NCI-H187 treated with DMSO at 0.1 percent for 48 hours (cell line): ENCODE measurements at places on chromosomes 3 and 15.

DNA sequence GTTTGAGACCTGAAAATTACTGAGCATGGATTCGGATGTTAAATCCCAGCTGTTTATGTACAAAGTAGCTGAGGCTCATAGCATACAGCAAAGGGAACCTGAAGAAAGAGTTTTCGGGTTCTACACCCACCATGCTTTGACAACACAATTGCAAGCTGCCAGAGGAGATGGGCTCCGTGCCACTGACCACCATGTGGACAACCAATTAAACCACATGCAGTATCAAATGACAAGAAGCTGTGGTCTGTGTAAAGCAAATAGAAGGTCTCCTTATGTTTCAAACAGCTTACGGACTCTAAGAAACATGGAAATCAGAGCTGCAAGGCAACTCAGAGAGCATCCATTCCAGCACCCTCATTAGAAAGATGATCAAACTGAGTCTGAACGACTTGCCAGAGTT is 12.9 kb downstream of the GABRB3 start:
- no peak for DNase-seq

DNA sequence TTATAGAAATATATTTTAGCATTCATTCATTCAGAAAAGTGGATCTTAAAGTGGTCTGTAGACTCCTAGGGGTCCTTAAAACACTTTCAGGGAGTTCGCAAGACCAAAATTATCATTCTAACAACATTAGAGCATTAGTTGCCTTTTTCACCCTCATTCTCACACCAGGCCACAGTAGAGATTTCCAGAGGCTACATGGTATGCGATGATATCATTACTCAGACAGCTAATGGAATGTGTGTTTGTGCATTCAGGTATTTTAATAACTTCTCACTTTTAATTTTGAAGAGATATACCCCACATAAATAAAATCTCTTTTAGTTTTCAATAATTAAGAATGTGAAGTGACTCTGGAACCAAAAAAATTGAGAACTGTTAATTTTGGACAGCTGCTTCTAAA is 206.9 kb downstream of the NSUN3 start:
- DNase-seq: no peak

GRCh38 chr3:41684797-41685735 is 276.8 kb downstream of the ULK4 start:
- DNase-seq: no peak

DNA sequence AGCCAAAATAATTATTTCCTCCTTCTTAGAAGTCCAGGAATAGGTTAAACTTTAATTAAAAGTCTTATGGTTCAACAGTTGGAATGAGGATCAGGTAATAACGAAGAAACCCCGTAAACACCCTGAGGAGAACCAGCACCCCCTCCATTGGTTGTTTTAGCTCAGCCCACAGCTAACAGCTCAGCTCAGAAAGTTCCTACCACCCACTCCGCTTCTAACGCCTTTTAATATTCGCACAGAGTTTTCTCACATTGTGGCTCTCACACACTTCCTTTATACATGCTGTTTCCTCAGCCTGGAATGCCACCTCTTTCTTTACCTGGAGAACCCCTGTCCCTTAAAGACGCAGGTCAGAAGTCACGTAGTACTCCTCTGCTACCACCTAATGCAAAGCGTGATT is 17.0 kb downstream of the CX3CR1 start:
- DNase-seq: no peak

DNA sequence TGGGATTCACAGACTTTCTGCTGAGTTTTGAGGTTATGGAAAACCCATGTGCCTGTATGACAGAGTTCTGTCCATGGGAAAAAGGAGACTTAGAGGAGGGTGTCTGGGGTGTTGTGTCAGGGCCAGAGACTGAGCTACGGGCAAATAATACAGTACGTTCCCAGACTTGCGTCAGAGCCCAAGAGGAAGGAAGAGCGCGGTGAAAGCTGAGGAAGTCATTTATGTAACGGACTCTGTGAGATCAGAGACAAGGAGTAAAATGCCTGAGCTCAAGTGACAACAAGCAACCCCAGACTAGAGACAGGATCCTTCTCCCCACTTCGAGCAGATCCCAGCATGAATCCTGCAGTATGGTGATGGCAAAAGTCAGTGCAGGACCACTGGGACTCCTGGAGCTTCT is 368.6 kb upstream of the MCTP2 start:
- DNase-seq: no peak

DNA sequence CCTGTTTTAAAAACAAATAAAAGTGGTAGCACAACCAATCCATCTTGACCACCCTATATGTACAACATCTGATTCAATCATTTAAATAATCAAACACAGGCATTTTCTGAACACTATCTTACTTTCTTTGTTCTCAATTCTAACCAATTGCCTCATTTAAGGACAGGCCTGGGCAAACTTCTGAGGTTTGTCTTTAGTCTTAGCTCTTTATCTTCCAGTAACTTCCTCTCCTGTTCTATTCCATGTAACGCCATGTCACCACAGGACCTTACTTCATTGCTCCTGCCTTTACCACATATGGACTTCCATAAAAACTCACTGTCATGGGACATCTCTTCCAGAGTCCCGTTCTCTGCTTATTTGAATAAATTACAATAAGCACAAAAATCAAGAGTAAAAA is 14.9 kb downstream of the HDGFL3 start:
- DNase-seq: no peak

DNA sequence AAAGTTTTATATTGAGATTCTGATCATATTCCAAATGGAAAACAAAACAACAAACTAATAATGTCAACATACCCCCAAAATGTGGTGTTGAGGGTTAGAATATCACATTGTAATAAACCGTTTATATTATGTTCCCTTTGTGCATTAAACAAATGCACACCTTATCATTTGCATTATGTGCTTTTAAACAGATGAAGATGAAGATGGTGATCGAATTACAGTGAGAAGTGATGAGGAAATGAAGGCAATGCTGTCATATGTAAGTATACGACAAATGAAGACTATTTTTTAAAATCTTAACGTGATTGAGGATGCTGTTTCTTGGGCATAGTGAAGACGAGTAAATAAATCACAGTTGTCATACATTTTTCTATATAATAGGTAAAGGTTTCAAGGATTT is 20.6 kb downstream of the MAP2K5 start:
- no peak for DNase-seq

GRCh38 chr3:150275941-150276340 is 132.2 kb upstream of the TSC22D2 start:
- no peak for DNase-seq

DNA sequence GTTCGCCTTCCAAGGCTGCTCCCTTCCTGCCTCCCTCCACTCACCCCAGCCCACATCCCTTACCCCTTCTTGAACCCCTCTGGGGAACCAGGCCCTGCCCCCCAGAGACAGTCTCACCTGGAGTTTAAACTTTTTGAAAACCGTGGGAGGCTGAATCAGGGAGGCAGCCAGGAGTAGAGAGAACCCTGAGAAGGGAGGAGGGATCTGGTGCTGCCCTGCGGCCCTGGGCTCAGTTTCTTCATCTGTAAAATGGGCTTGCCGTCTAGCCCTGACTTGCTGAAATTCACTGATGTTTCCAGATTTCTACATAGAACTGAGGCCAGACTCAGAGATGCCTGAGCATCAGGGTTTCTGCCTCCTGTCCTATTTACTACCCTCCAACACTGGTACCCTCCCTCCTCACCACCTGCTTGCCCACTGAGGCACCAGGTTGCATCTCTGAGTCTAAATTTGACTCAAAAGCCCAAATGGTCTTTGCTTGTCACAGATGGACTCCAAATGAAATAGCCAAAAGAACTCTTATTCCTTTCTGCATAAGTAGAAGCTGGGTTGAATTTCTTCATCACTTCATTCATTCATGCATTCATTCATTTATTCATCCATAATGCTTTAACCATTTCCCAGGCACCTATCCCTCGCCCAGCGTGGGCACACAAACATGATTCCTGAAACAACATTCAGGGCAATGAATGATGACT is 11.9 kb upstream of the STRA6 start:
- no peak for DNase-seq

- DNase-seq: no peak
Observed at GRCh38 chr15:45179221-45179985, 8.4 kb downstream of the SHF start.

DNA sequence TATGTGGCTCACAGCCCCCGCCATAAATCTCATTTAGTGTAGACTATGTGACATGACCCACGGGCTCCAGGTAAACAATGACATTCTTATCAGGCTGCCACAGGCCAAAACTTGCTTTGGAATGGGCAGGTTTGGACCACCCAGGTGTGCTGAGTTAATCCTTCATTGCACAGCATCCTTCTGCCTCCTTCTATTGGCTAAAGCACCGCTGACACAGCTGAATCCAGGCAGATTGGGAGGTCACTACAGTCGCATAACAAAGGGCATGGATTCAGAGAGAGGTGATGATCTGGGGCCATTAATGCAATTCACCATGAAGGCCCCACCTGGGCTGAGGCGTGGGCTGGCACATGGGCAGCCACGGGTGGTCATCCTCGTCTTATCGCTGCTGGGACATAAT is 47.8 kb upstream of the GALNT15 start:
- DNase-seq: no peak

GRCh38 chr15:69855258-69856000 is 242.3 kb downstream of the TLE3 start:
- DNase-seq: no peak

DNA sequence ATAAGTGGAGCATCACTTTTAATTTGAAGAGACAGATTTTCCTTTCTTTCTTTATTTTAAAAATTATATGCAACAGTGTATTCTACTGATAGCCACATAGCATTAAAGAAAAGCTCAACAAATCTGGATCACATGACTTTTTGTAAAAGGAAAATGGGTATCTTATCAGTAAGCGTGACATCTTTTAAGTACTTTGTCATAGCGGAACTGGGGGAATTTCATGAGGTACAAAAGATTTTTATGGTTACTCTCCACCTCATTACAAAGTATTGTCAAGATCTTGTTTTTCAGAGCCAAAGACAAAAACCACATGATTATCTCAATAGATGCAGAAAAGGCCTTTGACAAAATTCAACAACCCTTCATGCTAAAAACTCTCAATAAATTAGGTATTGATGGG is 219.6 kb upstream of the ZPLD1 start:
- DNase-seq: no peak

DNA sequence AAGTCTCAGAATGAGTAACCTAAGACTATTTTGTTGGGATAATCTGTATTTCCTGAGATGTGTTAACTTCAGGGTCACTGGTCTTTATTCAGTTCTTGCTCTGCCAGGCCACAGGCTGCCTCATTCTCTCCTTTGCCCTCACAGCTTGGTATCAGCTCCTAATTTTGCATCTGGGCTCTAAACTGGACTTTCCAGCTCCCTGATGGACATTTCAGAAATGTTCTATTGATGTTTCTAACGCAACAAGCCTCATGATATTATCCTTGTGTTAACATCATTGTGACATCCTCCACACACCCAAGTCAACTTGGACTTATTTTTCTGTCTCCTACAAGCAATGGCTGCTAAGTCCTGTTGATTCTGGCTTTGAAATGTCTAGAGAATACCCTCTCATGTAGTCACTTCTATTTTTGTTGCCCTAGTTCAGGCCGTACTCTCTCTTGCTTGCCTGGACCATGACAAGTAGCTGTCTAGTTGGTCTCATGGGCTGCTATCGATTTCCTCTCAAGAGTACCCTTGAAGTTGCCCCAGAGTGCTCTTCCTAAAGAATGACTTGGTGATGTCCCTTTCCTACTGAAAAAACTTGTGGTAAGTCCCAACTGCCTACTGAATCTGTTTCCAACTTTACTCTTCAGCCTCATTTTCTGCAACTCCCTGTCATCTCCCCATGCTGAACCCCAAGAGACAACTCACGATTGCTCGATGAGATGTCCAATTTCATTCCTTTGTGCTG is 52.7 kb downstream of the CHST2 start:
- no peak for DNase-seq

DNA sequence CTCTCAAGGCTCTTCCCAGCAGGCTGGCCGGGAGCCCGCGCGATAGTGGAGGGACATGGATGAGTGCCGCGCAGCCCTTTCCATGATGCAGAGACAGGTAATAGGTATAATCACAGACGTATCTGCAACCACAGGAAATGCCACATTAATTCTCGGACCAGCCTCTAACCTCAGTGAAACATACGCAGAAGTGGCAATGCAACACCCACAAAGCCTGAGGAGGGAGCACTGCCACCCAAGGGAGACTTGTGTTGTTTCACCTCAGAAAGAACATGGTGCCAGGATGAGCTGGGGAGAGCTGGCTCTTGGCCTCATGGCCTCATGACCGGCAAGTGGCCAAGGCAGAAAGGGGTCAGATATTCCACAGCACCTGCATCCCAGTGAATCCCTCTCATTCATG is 39.0 kb downstream of the PGPEP1L start:
- DNase-seq: no peak

DNA sequence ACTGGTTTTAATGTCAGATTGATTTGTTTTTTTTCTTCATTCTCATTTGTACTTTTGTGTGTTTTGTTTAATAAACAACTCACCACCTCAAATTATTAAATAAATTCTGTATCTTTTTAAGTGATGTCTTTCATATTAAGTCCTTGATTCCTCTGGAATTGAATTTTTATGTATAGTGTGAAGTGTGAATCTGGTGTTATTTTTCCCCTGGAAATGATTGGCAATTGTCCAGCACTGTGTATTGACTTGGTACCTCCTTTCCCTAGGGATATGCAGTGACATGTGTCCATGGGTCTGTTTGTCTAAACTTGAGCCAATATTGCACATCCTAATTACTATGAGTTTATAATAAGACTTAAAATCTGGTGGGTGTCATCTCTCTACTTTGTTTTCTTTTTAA is 2.1 kb downstream of the RNU5B-1 start:
- no peak for DNase-seq

DNA sequence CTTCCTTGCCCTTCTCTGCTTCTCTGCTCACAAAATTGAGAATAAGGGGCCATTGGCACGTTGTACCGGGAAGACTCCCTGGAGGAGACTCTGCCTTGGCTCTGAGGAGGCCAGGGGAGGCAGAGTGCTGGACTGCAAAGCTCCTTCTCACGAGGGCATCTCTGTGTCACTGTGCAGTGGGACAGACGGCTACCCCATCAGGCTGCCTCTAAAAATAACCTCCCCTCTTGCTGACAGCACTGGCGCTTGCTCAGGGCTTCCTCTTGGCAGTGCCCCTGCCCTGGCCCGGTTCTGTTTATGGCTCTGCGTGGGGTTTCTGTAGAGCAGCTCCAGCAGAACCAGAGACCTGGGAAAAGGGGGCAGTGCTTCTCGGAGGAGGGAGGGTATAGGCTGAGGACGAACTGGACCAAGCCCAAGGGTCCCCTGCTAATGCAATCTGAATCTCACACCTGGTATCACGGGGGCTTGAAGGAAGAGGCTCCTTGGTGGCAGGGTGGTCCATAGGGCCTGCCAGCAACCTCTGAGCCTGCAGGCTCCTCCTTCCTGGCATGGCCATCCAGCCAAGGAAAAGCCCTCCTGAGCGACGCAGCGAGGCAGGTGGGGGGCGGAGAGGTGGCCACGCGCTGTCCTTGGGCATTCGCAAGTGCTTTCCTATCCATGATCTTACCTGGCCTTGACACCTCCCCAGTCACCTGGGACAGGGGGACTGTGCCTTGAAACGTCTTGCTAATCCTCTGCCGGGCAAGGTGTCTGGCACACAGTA is 63.3 kb upstream of the TLE3 start:
- no peak for DNase-seq

- DNase-seq: no peak
Observed at GRCh38 chr3:133788024-133788423, 17.6 kb upstream of the SRPRB start.

GRCh38 chr15:90154861-90155626 is 46.1 kb upstream of the SEMA4B start:
- DNase-seq: no peak
